Central memory CD4-positive, alpha-beta T cell (primary cell): ENCODE measurements at places on chromosomes 2 and 18.

- no peak for DNase-seq
These were observed 78.6 kb upstream of the FN1 start for GRCh38 chr2:215514516-215514915.

DNA sequence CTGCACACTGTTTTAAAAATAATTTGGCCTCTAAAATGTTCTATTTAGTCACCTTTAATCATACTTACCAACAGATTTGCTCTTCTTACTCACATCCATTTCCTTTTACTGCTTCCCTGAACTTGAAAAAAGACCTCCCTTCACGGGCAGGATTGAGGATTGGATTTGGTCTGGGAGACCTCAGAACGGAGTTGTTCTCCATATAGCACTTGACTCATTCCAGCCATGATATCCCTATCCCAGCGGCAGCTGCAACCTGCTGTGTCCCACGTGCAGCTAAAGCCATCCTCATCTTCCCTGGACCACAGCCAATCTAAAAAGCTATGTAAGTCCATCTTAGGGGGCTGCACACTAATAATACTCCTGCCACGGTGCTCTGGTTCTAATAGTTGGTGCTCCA, 97.0 kb upstream of the PTPRM start:
- no peak for DNase-seq

DNA sequence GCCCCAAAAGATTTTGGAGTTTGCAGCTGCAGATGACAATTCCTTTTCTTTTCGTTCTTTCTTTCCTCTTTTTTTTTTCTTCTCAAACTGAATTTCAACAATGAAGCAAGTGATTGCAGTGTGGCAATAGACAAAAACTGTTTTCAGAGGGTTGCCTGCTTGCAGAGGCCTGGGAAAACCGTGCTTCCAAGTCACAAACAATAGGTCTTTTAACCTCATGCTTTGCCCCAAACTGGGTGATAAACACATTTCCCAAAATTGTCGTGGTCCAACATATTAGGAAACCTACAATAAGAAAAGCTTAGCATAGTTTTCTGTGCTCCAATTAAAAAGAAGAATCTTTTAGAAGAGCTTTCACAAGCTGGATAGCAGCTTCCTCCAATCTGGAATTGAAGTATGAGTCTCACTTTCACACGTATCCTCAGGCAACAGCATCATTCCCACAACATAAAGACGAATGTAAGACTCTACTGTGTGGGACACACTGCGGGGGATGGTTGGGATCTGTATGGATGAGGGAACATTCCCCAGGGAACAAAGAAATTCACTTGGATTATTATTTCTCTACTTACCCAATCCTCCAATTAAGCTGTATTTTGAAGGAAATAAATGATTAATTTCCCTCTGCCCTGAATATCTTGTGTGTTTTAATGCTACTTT, 656.1 kb downstream of the RNF144A start:
- no peak for DNase-seq

GRCh38 chr2:107936433-107937359, 49.6 kb upstream of the SLC5A7 start:
- no peak for DNase-seq

GRCh38 chr2:151727593-151728552, 6.4 kb downstream of the NEB start:
- DNase-seq = no peak

DNA sequence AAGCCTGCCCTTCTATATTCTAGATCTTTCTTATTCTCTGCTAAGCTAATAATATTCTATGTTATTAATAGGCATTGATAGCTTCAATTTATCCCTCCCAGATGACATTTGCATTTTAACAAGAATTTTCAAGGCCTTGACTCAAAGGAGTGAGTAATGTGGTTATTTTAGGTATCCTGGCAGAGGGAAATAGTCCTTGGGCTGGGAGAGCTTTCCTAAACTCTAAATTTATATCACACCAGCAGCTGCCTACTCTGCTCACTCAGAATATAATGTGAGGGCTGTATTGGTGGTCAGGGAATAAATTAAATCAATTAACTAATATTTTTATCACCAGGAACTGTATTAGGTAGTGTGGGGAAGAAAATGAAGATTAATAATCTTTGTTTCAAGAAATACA, 74.8 kb upstream of the ADAM23 start:
- DNase-seq = no peak

- no peak for DNase-seq
These were observed 657.7 kb downstream of the TMEM182 start for GRCh38 chr2:103419506-103419905.

DNA sequence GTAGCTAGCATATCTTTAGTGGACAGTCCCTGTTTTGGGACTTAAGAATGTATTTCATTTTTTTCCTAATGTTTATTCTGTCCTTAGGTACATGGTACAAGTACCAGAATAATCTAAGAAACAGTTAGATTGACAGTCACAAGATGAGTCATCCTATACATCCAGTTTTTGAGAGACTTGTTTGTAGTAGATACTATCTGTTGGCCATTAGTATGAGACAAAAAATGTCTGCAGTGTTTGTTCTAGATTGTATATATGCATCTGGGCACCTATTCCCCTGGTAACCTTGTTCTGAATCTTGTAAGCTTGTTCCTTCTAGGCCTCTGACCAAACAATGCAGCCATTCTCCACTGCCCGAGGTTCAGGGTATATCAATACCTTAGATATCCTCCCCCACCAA, 1343.5 kb downstream of the SUCLG1 start:
- no peak for DNase-seq

DNA sequence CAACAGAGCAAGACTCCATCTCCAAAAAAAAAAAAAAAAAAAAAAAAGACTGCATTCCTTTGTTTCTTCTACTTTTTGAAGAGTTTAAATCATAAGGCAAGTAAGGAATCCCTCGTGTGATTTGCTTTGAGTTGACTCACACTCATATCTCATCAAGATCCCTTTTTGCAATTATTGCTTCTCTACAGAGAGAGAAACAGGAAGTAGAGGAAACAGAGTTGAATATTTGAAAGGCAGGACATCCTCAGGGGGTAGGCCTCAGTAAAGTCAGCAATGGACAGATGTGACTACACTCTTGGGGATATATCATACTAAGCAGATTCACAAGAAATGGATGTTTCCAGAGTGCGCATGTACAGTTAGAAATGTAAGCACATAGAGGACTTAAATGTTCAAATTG, 11.2 kb upstream of the EFR3B start:
- DNase-seq = no peak

- DNase-seq = no peak
These were observed 11.7 kb upstream of the CYP26B1 start for GRCh38 chr2:72159211-72159993.

- DNase-seq = no peak
These were observed 15.8 kb downstream of the OTOF start for GRCh38 chr2:26462100-26462499.

GRCh38 chr18:47682876-47683275, 247.6 kb downstream of the SMAD2 start:
- no peak for DNase-seq

DNA sequence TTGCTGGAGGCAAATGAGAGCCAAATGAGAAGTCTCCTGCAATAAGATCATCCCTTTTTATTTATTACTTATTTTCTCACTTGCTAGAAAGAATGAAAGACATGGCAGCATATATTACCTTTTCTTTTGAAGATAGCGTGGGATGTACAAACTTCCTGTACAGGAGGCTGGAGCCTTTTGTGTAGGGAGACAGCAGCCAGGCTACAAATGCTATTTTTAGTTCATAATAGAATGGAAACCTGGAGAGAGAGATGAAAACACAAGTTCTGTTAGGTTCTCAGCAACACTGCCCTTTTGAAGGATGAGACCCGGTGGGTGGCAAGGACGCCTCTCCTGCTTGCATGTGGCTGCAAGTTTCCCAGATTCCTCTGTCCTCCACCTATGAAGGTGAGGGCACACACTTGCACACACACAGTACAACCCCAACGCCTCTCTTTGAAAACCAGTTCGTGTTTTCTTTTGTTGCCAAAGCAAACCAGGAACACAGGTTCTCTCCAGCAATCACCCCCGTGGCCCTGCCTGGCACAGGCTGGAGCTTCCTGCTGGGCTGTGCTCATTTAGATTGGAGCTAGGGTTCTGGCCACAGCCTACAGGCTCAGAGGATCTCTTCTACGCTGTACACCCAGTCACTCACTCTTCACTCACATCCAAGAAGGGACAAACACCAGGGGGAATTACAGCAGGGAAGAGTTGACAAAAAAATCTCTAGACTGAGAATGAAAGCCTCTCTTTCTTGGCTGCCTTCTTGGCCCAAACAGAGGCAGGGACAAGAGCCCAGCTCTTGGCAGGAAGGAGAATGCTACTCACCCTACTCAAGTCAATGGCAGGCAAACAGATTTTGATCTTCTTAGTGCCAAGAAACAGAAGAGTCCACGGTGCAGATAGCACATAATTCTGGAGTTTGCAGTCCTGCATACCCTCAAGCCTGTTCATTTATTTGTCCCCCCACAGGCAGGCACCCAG, 55.6 kb downstream of the MRPL35 start:
- no peak for DNase-seq

- DNase-seq = no peak
These were observed 99.0 kb downstream of the DYSF start for GRCh38 chr2:71552356-71552755.

GRCh38 chr2:176085861-176086771, 2.4 kb upstream of the EVX2 start:
- no peak for DNase-seq

- no peak for DNase-seq
These were observed 56.3 kb upstream of the MSH2 start for GRCh38 chr2:47346638-47347037.

GRCh38 chr2:236870370-236870769, 215.3 kb upstream of the COPS8 start:
- DNase-seq = no peak

- DNase-seq = no peak
These were observed 629.9 kb downstream of the NRXN1 start for GRCh38 chr2:50401772-50402653.

DNA sequence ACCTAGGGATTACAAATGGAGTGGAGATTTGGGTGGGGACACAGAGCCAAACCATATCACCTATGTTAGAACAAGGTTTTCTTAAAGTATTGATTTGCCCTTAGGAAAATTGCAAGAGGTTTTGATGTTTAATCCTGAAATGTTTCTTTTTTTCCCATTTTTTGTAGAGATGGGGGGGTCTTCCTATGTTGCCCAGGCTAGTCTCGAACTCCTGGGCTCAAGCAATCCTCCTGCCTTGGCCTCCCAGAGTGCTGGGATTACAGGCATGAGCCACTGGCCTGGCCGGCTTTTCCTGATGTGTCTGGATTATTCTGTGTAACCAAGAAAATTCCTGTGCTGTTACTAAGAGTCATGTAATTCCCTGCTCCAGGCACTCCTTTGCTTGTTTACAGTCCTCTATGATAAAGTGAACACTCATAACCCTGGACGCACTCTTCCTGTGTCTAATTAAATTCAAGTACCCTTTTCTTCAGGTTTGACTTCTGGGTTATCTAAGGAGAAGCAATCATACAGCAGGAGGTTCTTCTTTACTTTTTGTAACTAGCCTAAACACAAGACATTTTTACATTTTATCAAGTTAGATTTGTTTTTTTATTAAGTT, 15.0 kb upstream of the CTDP1 start:
- DNase-seq = no peak

DNA sequence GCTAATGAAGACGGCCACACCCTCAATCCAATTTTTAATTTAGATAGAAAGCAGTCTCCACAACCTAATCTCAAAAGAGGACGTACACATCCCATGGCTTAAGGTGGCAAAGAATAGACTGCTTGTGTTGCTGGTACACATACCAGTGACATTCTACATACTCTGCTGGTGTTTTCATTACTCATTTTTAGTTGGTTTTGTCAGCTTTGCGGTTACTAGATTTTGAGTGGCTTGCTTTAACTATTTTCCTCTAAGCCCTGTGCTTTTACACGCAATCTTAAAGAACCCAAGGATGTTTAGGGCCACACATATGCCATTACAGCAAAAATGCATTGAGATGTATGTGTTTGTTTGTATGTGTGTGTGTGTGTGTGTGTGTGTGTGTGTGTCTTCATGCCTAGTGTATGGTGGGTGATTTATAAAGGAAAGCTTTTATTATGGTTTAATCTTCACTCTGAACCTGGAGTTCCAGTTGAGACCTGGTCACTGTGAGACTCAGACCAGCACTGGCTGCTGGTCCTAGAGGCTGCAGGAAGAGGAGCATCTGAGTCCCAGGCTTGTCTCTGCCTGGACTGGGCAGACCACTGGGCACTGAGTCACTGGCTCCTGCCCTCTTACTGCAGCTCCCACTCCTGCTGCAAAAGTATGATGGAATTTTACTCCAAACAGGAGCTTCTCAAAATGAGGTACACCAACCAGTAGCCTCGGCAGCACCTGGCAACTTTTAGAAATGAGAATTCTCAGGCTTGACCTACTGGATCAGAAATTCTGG, 415.9 kb downstream of the NBAS start:
- no peak for DNase-seq

- no peak for DNase-seq
These were observed 237.0 kb downstream of the NYAP2 start for GRCh38 chr2:225636558-225636957.

GRCh38 chr2:119011162-119011909, 69.3 kb downstream of the MARCO start:
- no peak for DNase-seq

- DNase-seq = no peak
These were observed 336.1 kb downstream of the RBM43 start for GRCh38 chr2:150925611-150926010.

- DNase-seq = no peak
These were observed 4.6 kb upstream of the MLPH start for GRCh38 chr2:237482485-237482884.

GRCh38 chr18:7576685-7577084, 9.6 kb downstream of the PTPRM start:
- DNase-seq = no peak

- peak; percentile 32 for DNase-seq
These were observed 185.0 kb downstream of the ANAPC1 start for GRCh38 chr2:111698743-111699554.

GRCh38 chr2:230447455-230448451, 31.8 kb downstream of the SP100 start:
- peak; percentile 48 for DNase-seq

DNA sequence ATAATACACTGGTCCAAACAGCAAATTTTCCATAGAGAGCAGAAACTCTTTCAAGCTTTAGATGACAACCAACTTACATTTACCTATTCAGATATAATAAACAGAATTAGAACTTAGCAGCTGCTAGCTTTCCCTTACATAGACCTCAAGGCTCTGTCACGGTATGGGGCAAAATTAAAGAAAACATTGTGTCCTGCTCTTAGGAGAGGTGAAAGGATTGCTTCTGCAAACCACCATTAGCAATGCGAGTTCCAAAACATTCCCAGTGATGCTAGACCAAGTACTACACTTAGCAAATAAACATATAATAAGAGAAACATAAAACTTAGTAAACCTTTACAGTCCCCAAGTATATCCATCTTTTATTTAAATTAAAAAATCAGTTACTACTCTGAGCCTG, 183.3 kb downstream of the CAMKMT start:
- no peak for DNase-seq

GRCh38 chr2:170235860-170236679, 58.1 kb downstream of the MYO3B start:
- DNase-seq = no peak

- no peak for DNase-seq
These were observed 28.2 kb upstream of the GALNT1 start for GRCh38 chr18:35553300-35553699.

GRCh38 chr18:24631243-24632025, 171.0 kb downstream of the HRH4 start:
- no peak for DNase-seq

GRCh38 chr18:55038162-55038561, 78.9 kb upstream of the CCDC68 start:
- DNase-seq = no peak

GRCh38 chr2:190819840-190820301, 60.8 kb upstream of the GLS start:
- no peak for DNase-seq
